ENCODE measurements at places on chromosomes 6 and 20. TPM values are rescaled to one million over a fixed set of nuclear protein-coding genes. Genes with fewer than 3 reads are reported as not detected.

DNA sequence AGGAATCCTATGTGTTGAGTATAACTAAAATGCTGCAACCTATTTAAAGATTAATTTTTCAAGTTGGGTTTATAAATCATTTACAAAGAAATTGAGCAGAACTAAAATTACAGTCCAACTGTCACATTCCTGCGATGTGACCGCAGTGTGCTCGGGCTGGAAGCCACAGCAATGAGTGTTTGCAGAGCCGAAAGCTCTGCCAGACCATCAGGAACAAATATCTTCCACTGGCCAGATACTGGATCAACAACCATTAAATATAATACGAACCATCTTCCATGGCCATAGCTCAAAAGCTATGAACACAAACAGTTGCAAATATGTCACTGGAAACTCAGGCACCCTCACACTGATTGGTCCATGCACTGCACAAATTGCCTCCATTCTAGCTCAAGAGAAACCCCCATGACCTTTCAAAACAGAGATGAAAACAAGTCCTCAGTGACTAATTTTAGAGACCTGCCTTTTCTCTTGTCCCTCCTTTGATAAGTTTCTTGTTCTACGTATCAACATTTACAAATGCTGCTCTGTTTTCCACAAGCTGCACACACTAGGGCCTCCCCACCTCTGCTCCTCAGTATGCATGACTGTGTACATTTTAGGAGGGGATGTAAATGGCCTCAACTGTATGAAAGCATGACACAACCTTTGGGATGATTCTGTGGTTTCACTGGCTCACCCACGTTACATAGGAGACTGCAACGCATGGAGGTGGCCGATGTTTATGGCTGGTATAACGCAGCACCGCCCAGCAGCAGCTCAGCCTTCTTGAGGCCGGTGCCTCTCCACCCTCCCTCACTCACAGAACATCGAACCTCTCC is 171.7 kb downstream of the WDR27 start:
- DNase-seq: no peak
- H3K36me3 ChIP-seq: peaks cover 12% of the 10 kb centered on the region
- H3K4me1 ChIP-seq: no peaks in the 10 kb centered on the region
- no peaks in the 10 kb centered on the region for H3K27me3 ChIP-seq
- H3K27ac ChIP-seq: no peak overlapping the region

- no peak for DNase-seq
- no peak overlapping the region for H3K4me3 ChIP-seq
- H3K27ac ChIP-seq: no peak overlapping the region
- peaks cover 12% of the 10 kb centered on the region for H3K4me1 ChIP-seq
- H3K36me3 ChIP-seq: no peaks in the 10 kb centered on the region
- peaks cover 9% of the 10 kb centered on the region for H3K27me3 ChIP-seq
Observed at GRCh38 chr6:41489120-41489851, 56.9 kb upstream of the FOXP4 start.

GRCh38 chr6:32293695-32294094 is 69.8 kb upstream of the NOTCH4 start:
- no peak overlapping the region for H3K4me3 ChIP-seq
- H3K27ac ChIP-seq: no peak overlapping the region
- H3K27me3 ChIP-seq: no peaks in the 10 kb centered on the region
- no peaks in the 10 kb centered on the region for H3K4me1 ChIP-seq
- no peak for DNase-seq

SMIM26 gene
- total RNA-seq: 66.5 TPM

SYCP2 gene
- total RNA-seq: 0.70 TPM

TFEB gene
- 2.4 TPM for total RNA-seq

Data from H9 (cell line).